D341Med (cell line): ENCODE measurements at places on chromosomes 7 and 10.

DNA sequence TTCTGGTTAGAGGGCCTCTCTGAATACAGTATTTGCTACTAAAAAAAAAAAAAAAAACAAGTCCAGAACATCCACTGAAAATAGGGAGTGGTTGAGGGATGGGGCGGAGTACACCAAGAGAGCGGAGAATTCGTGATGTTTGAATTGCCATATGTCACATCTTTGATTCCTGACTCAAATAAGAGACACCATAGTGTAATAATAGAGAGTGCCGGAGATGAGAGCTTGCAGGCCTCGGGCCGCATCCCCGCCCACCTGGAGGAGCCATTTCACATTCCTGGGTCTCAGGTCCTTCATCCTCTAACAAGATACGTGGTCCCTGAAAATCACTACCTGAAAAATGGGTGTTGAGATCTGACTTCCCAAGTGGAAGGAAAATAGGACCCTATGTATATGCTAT is 46.8 kb downstream of the KIAA1549 start:
- DNase-seq: no peak

DNA sequence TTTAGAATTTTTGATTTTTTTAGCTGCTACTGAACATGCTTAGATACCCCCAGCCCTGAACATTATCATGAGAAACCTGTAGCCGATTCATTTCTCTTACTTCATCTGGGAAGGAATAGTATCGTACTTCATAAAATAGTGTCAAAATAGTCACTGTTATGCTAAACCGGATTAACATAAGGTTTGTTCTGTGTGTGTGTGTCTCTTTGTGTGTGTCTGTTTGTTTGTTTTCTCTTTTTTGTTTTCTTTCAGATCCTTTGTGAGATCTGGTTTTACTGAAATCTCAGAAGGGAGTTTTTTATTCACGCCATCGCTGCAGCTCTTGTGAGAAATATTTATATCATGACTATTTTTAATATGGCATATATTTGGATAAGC is 761 bp downstream of the LGI1 start:
- no peak for DNase-seq

GRCh38 chr7:36058020-36058592 is 94.9 kb upstream of the EEPD1 start:
- no peak for DNase-seq

DNA sequence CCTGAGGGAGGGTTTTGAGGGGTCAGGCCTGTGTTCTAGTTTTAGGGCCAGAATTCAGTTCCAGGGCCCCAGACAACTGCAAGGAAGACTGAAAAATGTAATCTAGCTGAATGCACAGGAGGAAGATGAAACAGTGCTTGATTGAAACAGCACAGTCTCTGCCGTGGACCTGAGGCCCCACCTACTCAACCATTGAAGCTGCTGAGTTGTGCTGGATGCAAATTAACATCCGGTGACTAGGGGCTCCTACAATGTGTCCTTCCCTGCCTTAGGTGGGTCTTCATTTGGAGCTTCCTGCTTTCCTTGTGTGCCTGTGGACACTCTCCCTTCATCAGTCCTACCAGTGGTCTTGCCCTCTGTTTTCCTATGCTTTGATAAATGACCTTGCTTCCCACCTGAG is 5.7 kb downstream of the GLRX3 start:
- no peak for DNase-seq

GRCh38 chr10:4883079-4883739 is 57.2 kb downstream of the AKR1E2 start:
- no peak for DNase-seq
